ENCODE measurements at places on chromosomes 11 and 22. TPM values are rescaled to one million over a fixed set of nuclear protein-coding genes. Genes with fewer than 3 reads are reported as not detected.
A peak's percentile ranks its signal among the peaks of the same experiment; 100 is the strongest.

GRAP2 gene
- 0.49 TPM for total RNA-seq

OR52H1 gene
- not detected for total RNA-seq

TBX1 gene
- 3.1 TPM for total RNA-seq

MAP6 gene
- 22.5 TPM for total RNA-seq

- H3K4me3 ChIP-seq, result no peak overlapping the region
- no peaks in the 10 kb centered on the region for H3K27me3 ChIP-seq
- H3K36me3 ChIP-seq, result no peaks in the 10 kb centered on the region
- DNase-seq, result peak; percentile 63
- H3K4me1 ChIP-seq, result no peaks in the 10 kb centered on the region
- H3K27ac ChIP-seq, result no peak overlapping the region
Measured at GRCh38 chr11:2098691-2099515, 40.3 kb downstream of the IGF2 start.

- H3K4me1 ChIP-seq, result no peaks in the 10 kb centered on the region
- DNase-seq, result no peak
- no peaks in the 10 kb centered on the region for H3K36me3 ChIP-seq
- no peak overlapping the region for H3K27ac ChIP-seq
Measured at GRCh38 chr11:69718147-69718546, 14.3 kb upstream of the FGF19 start.

- DNase-seq, result no peak
- no peaks in the 10 kb centered on the region for H3K36me3 ChIP-seq
Measured at GRCh38 chr11:121929581-121929980, 186.4 kb downstream of the BLID start.

- H3K27ac ChIP-seq, result no peak overlapping the region
- H3K36me3 ChIP-seq, result no peaks in the 10 kb centered on the region
- H3K4me1 ChIP-seq, result no peaks in the 10 kb centered on the region
Measured at GRCh38 chr11:23859087-23859486, 637.8 kb upstream of the LUZP2 start.

GRCh38 chr11:105219269-105219668, 79.7 kb upstream of the CARD18 start:
- no peaks in the 10 kb centered on the region for H3K27me3 ChIP-seq
- H3K27ac ChIP-seq, result no peak overlapping the region
- no peaks in the 10 kb centered on the region for H3K4me1 ChIP-seq

GRCh38 chr22:25362883-25363240, 143.4 kb downstream of the CRYBB2 start:
- H3K4me1 ChIP-seq, result peaks cover 15% of the 10 kb centered on the region
- no peaks in the 10 kb centered on the region for H3K27me3 ChIP-seq
- H3K4me3 ChIP-seq, result no peak overlapping the region
- H3K36me3 ChIP-seq, result peaks cover 19% of the 10 kb centered on the region
- no peak overlapping the region for H3K27ac ChIP-seq
- no peak for DNase-seq

- DNase-seq, result peak; percentile 48
- H3K4me1 ChIP-seq, result no peaks in the 10 kb centered on the region
- no peak overlapping the region for H3K27ac ChIP-seq
- H3K36me3 ChIP-seq, result peaks cover 100% of the 10 kb centered on the region
Measured at GRCh38 chr22:43976861-43977795, 21.9 kb downstream of the SAMM50 start.

- H3K36me3 ChIP-seq, result no peaks in the 10 kb centered on the region
- peak; percentile 76 for DNase-seq
- no peaks in the 10 kb centered on the region for H3K27me3 ChIP-seq
- no peak overlapping the region for H3K4me3 ChIP-seq
Measured at GRCh38 chr11:94897330-94897768, 76.0 kb downstream of the CWC15 start.

Measured in sigmoid colon (tissue), 7 donors.